ENCODE measurements at places on chromosomes 5 and 9.

GRCh38 chr9:106945727-106946660, 83.0 kb downstream of the ZNF462 start:
- no peak overlapping the region for H3K4me3 ChIP-seq
- H3K27me3 ChIP-seq, result peaks cover 1% of the 10 kb centered on the region
- no peak for DNase-seq
- H3K4me1 ChIP-seq, result no peaks in the 10 kb centered on the region

DNA sequence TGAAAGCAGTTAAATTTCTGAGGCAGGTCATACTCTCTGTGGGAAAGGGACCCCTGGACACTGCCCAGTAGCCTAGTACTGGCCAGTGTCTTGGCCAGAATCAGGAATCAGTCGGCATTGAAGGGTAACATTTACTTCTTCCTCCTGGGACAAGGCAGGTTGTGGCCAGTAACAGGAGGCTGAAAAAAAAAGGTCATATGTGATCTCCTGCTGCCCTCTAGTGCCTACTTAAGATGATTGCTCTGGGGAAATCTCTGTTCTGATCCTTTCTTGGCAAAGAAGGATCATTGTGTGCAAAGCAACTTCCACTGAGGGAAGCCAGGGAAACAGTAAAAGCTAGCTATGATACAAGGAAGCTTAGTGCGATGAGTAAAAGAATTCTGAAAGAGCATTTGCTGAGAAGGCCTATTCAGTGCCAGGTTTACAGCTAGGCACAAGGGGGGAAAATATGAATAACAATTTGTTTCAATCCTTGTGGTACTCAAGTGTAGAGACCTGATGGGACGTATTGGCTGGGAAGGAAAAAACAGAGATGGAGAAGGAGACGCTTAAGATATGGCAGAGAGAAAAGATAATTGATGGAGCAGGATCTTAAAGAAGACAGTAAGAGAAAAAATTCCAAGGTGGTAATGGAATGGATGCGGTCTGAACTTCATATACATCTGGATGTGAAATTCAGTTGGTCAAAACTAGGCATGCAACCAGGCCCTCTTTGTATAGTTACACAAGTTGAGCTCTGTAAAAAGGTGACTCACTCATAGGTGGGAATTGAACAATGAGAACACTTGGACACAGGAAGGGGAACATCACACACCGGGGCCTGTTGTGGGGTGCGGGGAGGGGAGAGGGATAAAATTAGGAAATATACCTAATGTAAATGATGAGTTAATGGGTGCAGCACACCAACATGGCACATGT, 25.8 kb upstream of the TRIM32 start:
- H3K4me1 ChIP-seq, result no peaks in the 10 kb centered on the region
- no peak overlapping the region for H3K4me3 ChIP-seq
- DNase-seq, result peak; percentile 8
- H3K27me3 ChIP-seq, result peaks cover 2% of the 10 kb centered on the region
- H3K36me3 ChIP-seq, result no peaks in the 10 kb centered on the region
- no peak overlapping the region for H3K27ac ChIP-seq

GRCh38 chr9:76323490-76323889, 70.7 kb downstream of the RFK start:
- no peak overlapping the region for H3K27ac ChIP-seq
- no peak overlapping the region for H3K4me3 ChIP-seq
- DNase-seq, result no peak

- H3K4me1 ChIP-seq, result no peaks in the 10 kb centered on the region
- no peaks in the 10 kb centered on the region for H3K27me3 ChIP-seq
- DNase-seq, result no peak
- no peak overlapping the region for H3K4me3 ChIP-seq
- H3K27ac ChIP-seq, result no peak overlapping the region
- no peaks in the 10 kb centered on the region for H3K36me3 ChIP-seq
Observed at GRCh38 chr9:88664773-88665172, 129.8 kb downstream of the NXNL2 start.

DNA sequence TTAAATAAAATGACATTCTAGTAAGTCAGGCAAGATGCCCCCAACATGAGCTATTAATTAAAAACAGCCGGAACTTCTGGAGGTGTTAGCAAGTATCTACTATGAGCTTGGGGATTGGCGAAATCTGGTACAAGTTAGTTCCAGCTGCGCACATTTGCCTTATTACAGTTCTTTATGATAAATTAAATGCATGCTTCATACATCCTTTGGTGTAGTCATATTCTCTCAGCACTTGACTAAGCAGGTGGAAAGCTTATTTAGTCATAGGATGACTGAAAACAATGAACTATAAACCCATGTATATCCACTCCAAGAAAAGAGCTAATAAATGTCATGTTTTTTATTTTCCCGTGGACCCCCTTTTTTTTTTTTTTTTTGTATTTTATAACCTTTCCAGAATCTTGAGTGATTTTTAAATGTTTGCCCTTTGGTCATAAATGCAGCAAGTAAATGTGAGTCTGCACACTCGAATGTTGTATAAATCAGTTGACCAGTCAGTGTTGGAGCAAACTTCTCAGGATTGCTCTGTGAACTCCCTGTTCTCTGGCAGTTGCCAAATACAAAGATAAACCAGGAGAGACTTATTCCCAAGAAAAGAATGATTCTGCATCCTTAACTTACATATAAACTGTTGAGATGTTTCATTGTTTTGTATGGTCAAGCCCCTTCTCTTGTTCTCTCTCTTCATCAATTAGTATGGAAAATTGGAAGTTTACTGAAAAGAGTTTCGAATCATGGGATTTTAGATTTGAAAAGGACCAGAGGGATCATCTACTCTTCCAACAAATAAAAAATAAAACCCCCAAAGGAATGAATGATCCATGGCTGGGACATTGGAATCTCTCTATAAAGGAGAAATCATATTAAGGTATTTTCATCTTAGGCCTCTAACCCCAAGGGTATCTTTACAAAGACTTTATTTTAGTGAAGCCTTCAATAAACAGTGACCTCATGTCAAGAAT, 38.3 kb downstream of the PIK3R1 start:
- H3K27ac ChIP-seq, result peak overlapping the region; percentile 79
- H3K27me3 ChIP-seq, result peaks cover 6% of the 10 kb centered on the region
- peaks cover 88% of the 10 kb centered on the region for H3K4me1 ChIP-seq
- H3K36me3 ChIP-seq, result no peaks in the 10 kb centered on the region
- DNase-seq, result no peak

- H3K4me1 ChIP-seq, result no peaks in the 10 kb centered on the region
- no peak overlapping the region for H3K4me3 ChIP-seq
Observed at GRCh38 chr9:124030969-124031451, 19.4 kb downstream of the LHX2 start.

- H3K27ac ChIP-seq, result no peak overlapping the region
- H3K4me1 ChIP-seq, result peaks cover 6% of the 10 kb centered on the region
- H3K4me3 ChIP-seq, result no peak overlapping the region
- peaks cover 3% of the 10 kb centered on the region for H3K27me3 ChIP-seq
- H3K36me3 ChIP-seq, result no peaks in the 10 kb centered on the region
Observed at GRCh38 chr5:89011778-89012711, 129.1 kb upstream of the MEF2C start.

DNA sequence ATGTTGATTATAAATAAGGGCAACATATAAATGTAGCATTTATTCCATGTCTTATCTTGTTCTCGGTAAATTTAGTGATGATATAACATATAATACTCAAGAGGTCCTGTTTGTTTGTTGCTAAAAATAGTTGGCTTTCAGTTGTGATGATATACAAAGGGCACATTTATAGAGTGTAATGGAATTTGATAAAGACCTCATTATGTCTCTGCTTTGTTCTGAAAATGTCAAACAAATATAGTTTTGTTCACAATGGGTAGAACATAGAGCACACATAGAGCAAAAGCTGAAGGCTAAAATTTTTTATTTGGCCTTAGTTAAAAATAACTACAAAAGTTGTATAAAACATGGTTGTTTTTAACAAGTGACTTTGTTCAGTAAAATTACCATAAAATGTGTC, 477.1 kb upstream of the SMC2 start:
- no peaks in the 10 kb centered on the region for H3K27me3 ChIP-seq
- DNase-seq, result no peak
- H3K4me1 ChIP-seq, result no peaks in the 10 kb centered on the region
- no peak overlapping the region for H3K27ac ChIP-seq

DNA sequence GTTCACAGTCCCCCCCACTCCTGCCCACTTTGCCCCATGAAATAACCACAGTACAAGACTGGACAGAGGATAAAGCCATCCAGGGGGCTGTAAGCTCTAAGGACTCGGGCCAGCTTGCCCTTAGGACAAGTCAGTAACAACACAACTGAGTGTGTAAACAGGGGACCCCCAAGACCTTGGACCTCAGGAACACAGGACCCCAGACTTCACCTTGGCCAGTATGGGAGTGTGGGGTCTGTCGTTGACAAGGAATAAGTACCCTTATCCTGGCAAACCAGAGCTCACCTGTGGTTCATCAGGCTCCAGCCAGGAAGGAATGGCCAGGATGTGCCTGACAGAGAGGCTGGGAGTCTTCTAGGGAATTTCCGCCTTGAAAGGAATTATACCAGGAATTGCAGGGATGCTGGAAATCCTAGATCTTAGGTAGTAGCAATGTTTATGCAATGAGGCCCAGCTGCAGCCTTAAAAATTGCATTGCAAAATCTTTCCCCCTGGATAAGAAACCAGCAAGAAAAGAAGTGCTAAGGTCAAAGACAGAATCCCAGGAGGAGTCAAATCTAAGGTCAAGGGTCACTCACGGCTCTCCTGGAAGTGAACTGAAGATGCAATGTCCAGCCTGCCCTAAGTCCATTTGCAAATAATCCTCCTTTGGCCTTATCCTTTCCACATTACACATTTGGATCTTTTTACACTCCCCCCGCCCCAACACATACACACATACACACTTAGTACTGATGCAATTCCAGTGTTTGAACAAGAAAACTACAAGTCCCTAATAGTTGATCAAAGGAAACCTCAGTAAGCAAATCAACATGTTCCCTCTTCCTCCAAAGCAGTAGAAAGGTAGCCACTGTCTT, 27.3 kb upstream of the TDRD7 start:
- peaks cover 4% of the 10 kb centered on the region for H3K36me3 ChIP-seq
- DNase-seq, result no peak
- peaks cover 4% of the 10 kb centered on the region for H3K27me3 ChIP-seq
- no peak overlapping the region for H3K4me3 ChIP-seq

- H3K4me3 ChIP-seq, result no peak overlapping the region
- no peak overlapping the region for H3K27ac ChIP-seq
- H3K4me1 ChIP-seq, result no peaks in the 10 kb centered on the region
- no peaks in the 10 kb centered on the region for H3K36me3 ChIP-seq
- DNase-seq, result no peak
Observed at GRCh38 chr9:135326633-135327152, 152.9 kb upstream of the PPP1R26 start.

DNA sequence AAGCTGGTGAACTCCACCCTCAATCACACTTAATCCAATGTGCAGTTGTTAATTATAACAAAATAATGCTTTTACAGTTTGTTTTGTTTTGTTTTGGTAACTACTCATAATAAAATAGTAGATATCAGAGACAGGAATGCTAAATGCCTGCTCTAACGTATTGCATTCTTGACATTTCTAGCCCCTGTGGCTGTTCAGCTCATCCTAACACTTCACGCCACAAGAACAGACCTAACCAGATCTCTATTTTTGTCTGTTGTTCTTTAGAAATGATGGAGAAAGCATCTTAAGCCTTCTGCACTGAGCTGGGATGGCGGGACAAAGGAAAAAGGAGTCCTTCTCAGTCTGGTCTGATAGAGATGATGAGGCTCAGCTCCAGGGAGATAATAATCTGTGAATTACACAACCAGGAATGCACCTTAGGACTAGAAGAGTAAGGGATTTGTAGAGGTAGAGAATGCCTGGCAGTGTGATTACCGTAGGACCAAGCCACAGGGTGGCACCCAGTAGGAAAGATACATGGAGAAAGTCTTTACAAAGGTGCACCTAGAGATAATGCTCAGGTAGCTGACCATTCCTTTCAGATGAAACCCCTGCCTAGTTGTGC, 628.8 kb downstream of the PDE4D start:
- no peak for DNase-seq
- H3K4me3 ChIP-seq, result no peak overlapping the region
- H3K36me3 ChIP-seq, result no peaks in the 10 kb centered on the region
- no peak overlapping the region for H3K27ac ChIP-seq
- H3K4me1 ChIP-seq, result no peaks in the 10 kb centered on the region

DNA sequence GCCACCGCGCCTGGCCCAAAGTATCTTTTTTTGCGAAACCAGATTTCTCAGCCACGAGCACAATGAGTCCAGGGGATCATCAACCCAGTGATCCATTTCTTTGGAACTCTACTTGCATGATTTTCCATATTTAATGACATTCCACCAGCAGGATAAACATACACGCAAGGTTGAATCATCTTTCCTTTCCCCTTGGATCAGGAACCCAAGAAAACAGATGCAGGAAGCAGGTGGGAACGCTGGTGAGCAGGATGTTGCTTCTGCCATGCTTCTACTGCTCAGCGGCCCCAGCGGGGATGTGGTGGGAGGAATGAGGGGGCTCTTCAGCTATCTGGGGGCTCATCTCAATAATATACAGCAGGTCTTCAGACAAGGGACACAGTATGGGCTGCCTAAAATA, 118.2 kb downstream of the SEC61B start:
- peaks cover 3% of the 10 kb centered on the region for H3K27me3 ChIP-seq
- no peaks in the 10 kb centered on the region for H3K4me1 ChIP-seq
- no peak overlapping the region for H3K27ac ChIP-seq
- no peak overlapping the region for H3K4me3 ChIP-seq
- no peak for DNase-seq

GRCh38 chr9:35027374-35027773, 37.8 kb downstream of the DNAJB5 start:
- H3K27ac ChIP-seq, result no peak overlapping the region
- DNase-seq, result no peak
- H3K27me3 ChIP-seq, result peaks cover 2% of the 10 kb centered on the region
- peaks cover 13% of the 10 kb centered on the region for H3K36me3 ChIP-seq
- H3K4me3 ChIP-seq, result no peak overlapping the region
- no peaks in the 10 kb centered on the region for H3K4me1 ChIP-seq

GRCh38 chr9:14103115-14103514, 210.8 kb downstream of the NFIB start:
- H3K27ac ChIP-seq, result no peak overlapping the region
- H3K36me3 ChIP-seq, result no peaks in the 10 kb centered on the region
- no peak overlapping the region for H3K4me3 ChIP-seq
- DNase-seq, result no peak
- peaks cover 3% of the 10 kb centered on the region for H3K27me3 ChIP-seq

GRCh38 chr5:135478938-135479337, 26.8 kb upstream of the TIFAB start:
- H3K36me3 ChIP-seq, result no peaks in the 10 kb centered on the region
- no peak overlapping the region for H3K4me3 ChIP-seq
- no peak overlapping the region for H3K27ac ChIP-seq
- peaks cover 2% of the 10 kb centered on the region for H3K27me3 ChIP-seq

GRCh38 chr5:40446910-40447309, 232.8 kb upstream of the PTGER4 start:
- no peak overlapping the region for H3K27ac ChIP-seq
- no peak for DNase-seq
- no peak overlapping the region for H3K4me3 ChIP-seq
- no peaks in the 10 kb centered on the region for H3K27me3 ChIP-seq

GRCh38 chr5:144206141-144206540, 35.5 kb downstream of the KCTD16 start:
- peaks cover 8% of the 10 kb centered on the region for H3K27me3 ChIP-seq
- no peaks in the 10 kb centered on the region for H3K4me1 ChIP-seq
- no peak overlapping the region for H3K4me3 ChIP-seq
- no peak for DNase-seq
- H3K27ac ChIP-seq, result no peak overlapping the region

GRCh38 chr5:15946026-15946425, 233.6 kb downstream of the MARCHF11 start:
- DNase-seq, result no peak
- no peak overlapping the region for H3K27ac ChIP-seq
- H3K27me3 ChIP-seq, result no peaks in the 10 kb centered on the region
- no peak overlapping the region for H3K4me3 ChIP-seq
- no peaks in the 10 kb centered on the region for H3K36me3 ChIP-seq
- H3K4me1 ChIP-seq, result no peaks in the 10 kb centered on the region

Measured in immature natural killer cell (primary cell).